ENCODE measurements at places on chromosomes 13 and 19.

DNA sequence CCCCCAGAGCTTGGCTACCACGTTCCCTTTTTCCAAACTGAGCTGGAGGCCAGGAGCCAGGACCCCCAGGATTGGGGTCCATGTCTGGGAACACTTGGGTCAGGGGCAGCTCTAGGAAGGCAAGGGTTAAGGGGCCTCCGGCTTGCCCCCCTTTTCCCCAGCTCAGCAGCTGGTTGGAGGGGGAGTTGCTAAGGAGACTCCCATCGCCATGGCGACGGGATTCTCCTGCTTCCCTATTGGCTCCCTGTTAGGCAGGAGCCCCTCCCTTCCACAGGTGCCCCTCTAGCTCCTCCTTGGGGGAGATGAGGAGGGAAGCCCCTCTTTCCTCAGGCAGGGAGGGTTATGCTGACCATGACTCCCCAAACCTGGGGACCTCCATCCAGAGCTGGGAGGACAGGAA is 33.9 kb downstream of the PDE4A start:
- no peak overlapping the region for H3K27ac ChIP-seq
- no peaks in the 10 kb centered on the region for H3K27me3 ChIP-seq
- no peaks in the 10 kb centered on the region for H3K4me1 ChIP-seq
- DNase-seq, result no peak
- H3K4me3 ChIP-seq, result no peak overlapping the region

- no peak overlapping the region for H3K27ac ChIP-seq
- H3K36me3 ChIP-seq, result no peaks in the 10 kb centered on the region
- DNase-seq, result no peak
- H3K27me3 ChIP-seq, result no peaks in the 10 kb centered on the region
Observed at GRCh38 chr19:1837625-1838105, 10.6 kb downstream of the REXO1 start.

DNA sequence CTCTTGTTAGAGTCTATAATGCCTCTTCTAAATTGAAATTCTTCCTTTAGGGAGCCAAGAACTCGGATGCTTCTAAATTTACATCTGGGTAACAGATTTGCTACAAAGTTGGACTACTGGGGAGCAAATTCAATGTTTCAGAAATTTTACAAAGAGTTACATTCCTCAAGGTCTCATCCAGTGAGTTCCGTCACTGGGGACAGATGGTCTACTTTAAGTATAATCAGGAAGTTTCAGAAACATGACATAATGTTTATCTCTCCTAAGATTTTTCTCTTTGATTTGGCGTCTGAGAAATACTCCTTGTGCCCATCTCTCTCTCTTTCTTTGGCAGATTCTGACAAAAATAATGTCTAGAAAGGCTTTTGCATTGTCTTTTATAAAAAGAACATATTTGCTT is 81.5 kb upstream of the MBNL2 start:
- no peak for DNase-seq
- H3K27ac ChIP-seq, result no peak overlapping the region

DNA sequence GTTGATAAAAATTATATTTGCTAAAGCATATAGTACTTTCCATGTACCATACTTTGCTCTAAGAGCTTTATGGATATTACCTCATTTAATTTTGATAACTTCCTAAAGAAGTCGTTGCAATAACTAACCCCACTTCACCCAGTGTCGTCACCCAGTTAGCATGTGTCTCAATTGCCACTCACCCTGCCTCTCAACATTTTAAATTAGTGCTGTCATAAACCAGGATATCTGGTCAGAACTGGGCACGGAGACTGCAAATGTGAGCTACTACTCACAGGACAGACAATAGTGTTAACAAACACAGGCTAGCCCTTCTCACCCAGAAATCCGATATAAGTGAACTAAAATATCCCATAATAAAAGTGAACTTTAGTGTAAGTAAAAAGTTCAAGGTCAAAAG is 430.6 kb downstream of the KLF12 start:
- no peak overlapping the region for H3K4me3 ChIP-seq
- no peak for DNase-seq
- no peaks in the 10 kb centered on the region for H3K27me3 ChIP-seq

DNA sequence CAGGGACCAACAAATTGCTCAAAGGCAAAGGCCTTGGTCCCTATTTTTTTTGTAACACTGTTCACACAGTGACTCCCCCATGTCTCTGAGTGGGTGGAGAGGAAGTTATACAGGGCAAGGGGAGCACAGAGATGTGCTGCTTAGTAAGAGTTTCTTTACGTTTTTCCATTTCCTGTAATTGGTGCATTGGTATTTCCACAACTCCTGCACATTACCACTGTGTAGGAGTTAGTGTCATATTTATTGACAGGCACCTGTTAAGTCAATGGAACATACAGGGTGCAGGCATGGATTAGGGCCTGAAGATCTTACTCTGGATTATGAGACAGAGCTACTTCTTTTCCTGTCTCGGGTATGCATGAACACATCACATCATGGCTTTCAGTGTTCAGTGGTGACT is 45.2 kb downstream of the SOX21 start:
- H3K4me1 ChIP-seq, result no peaks in the 10 kb centered on the region
- no peak overlapping the region for H3K27ac ChIP-seq
- no peaks in the 10 kb centered on the region for H3K36me3 ChIP-seq
- H3K27me3 ChIP-seq, result peaks cover 34% of the 10 kb centered on the region
- DNase-seq, result no peak

DNA sequence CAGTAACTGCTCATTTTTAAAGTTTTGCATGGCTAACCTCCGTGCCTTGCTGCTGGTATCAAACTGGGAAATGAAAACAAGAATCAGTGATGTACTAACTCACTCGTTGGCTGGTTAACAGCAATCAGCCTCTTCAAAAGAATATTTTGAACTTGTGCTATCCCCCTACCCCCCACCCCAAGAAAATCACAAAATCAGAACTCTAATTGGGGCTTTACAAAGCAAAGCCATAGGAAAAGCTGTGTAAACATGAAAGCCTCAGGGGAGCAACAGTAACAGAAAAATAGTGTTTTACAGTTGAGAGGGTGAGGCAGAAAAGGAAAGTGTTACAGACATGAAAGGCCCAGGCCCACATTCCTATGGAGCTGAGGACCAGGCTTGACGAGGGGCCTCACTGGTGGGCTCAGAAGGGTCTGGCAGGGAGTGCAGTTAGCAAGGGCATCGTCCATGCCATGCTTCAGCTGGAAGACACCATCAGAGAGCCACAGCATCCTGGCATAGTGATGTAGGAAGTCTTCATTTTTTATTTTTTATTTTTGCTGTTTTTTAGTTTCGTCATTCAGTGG is 217.6 kb downstream of the PCCA start:
- no peak overlapping the region for H3K4me3 ChIP-seq
- H3K27me3 ChIP-seq, result no peaks in the 10 kb centered on the region
- H3K4me1 ChIP-seq, result no peaks in the 10 kb centered on the region
- peaks cover 26% of the 10 kb centered on the region for H3K36me3 ChIP-seq
- H3K27ac ChIP-seq, result no peak overlapping the region

DNA sequence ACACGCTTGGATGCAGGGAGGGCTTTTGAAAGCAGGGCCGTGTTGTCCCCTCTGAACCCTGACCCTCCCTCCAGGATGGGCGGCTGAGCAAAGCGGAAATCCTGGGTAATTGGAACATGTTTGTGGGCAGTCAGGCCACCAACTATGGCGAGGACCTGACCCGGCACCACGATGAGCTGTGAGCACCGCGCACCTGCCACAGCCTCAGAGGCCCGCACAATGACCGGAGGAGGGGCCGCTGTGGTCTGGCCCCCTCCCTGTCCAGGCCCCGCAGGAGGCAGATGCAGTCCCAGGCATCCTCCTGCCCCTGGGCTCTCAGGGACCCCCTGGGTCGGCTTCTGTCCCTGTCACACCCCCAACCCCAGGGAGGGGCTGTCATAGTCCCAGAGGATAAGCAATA is 15.2 kb downstream of the RCN3 start:
- no peaks in the 10 kb centered on the region for H3K27me3 ChIP-seq
- DNase-seq, result no peak
- peaks cover 13% of the 10 kb centered on the region for H3K36me3 ChIP-seq
- H3K4me1 ChIP-seq, result no peaks in the 10 kb centered on the region
- no peak overlapping the region for H3K4me3 ChIP-seq

- no peak overlapping the region for H3K27ac ChIP-seq
- no peak overlapping the region for H3K4me3 ChIP-seq
- H3K36me3 ChIP-seq, result no peaks in the 10 kb centered on the region
- DNase-seq, result no peak
- no peaks in the 10 kb centered on the region for H3K27me3 ChIP-seq
- peaks cover 25% of the 10 kb centered on the region for H3K4me1 ChIP-seq
Observed at GRCh38 chr19:31339411-31339810, 9.8 kb downstream of the TSHZ3 start.

DNA sequence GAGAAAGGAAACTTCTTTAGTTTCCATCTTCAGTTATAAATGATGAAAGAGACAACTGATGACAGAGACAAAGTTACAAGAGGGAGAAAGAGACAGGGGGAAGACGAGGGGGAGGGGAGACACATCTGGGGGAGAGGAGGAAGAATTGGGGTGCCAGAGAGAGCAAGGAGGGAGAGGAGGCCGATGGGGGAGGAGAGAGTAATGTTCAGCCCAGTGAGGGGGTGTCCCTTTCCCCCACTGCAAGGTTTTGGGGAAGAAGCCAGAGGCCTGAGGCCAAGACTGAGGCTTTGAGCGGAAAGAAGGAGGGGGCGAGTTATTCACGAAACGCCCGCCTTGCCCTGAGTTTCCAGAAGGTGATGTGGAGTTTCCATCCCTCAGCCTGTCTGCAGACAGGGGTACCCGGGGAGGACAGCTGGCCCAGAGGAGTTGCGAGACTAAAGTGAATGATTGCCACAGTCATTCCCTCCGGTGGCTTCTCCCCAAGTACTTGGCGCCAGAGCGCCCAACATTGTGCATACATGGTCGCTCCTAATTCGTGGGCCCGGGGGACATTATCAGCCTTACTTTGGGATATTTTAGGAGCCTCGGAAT is 558 bp upstream of the PPAN start:
- peak overlapping the region; percentile 87 for H3K27ac ChIP-seq
- H3K4me1 ChIP-seq, result peaks cover 12% of the 10 kb centered on the region
- peaks cover 34% of the 10 kb centered on the region for H3K36me3 ChIP-seq
- no peak for DNase-seq

DNA sequence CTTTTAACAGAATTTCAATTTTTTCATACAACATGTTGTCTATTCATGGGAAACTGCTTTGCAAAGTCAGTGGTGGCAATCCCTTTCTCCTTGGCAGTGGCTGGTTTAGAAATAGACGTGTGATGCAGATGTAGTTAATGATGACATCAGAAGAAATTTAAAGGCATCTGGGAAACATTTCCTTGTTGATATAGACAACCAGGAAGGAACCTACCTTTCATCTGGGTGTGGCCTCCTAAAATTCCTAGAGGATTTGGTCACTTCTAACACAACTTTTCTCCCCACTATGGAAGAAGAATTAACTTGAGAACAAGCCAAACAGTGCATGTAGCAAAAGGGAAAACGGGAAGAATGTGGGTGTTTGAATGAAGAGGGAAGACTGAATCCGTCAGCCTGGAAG is 102.8 kb downstream of the EFNB2 start:
- no peaks in the 10 kb centered on the region for H3K27me3 ChIP-seq
- H3K4me3 ChIP-seq, result no peak overlapping the region
- H3K27ac ChIP-seq, result no peak overlapping the region
- no peak for DNase-seq

DNA sequence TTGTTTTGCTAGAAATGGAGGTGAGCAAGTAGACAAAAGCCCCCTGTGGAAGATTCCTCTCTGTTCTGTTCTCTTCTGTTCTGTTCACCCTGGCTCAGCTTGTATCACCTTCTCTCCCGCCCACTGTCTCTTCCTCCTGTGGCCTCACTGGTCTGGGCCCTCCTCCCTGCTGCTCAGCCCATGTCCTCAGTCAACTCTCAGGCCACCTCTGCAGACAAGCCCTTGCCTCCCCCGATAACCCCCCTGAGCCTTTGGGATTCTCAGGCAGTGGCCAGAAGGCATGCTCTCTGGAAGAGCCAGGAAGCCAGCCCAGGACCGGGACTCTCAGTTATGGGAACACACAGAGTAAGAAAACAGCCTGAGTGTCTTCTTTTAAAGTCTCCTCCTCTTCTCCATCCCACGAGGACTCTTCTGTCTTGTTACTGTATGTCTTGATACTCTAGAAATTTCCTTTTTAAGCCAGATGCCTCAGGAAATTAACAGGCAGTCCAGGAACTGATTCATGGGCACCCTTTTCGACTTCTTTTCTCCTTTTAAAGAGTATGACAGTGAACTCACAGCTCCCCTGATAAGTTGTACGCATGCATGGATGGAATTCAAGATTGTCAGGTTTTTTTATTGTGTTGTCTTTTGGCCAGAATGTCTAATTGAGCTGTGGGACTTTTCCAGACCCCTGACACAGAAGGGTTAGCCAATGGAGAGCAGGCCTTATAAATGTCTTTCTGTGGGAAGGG is 33.7 kb downstream of the SHISA2 start:
- H3K4me3 ChIP-seq, result no peak overlapping the region
- no peaks in the 10 kb centered on the region for H3K36me3 ChIP-seq
- H3K27me3 ChIP-seq, result no peaks in the 10 kb centered on the region
- no peak for DNase-seq
- H3K4me1 ChIP-seq, result peaks cover 27% of the 10 kb centered on the region
- peak overlapping the region; percentile 51 for H3K27ac ChIP-seq

- H3K27me3 ChIP-seq, result no peaks in the 10 kb centered on the region
- H3K4me3 ChIP-seq, result no peak overlapping the region
- H3K27ac ChIP-seq, result no peak overlapping the region
- no peaks in the 10 kb centered on the region for H3K4me1 ChIP-seq
Observed at GRCh38 chr13:55199134-55199533, 1941.6 kb upstream of the PRR20A start.

DNA sequence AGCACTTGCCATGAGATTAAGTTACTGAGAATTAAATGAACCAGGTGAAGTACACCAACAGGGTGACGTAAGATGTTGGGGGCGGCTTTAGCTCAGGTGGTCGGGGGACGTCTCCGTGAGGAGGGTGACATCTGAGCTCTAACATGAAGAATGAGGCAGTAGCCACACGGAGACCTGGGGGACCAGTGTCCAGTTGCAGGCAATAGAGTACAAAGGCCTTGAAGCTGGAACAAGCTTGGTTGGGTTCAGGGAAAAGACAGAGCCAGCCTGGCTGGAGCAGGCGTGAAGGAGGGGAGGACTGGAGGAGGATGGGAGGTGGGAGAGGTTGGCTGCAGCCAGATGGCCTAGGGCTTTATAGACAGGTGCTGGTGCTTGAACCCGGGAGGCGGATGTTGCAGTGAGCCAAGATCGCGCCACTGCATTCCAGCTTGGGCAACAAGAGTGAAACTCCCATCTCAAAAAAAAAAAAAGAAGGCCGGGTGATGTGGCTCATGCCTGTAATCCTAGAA is 1.6 kb downstream of the SPINT2 start:
- no peak for DNase-seq
- H3K27ac ChIP-seq, result peak overlapping the region; percentile 86
- no peaks in the 10 kb centered on the region for H3K36me3 ChIP-seq
- no peaks in the 10 kb centered on the region for H3K27me3 ChIP-seq
- H3K4me3 ChIP-seq, result peak overlapping the region; percentile 64
- peaks cover 16% of the 10 kb centered on the region for H3K4me1 ChIP-seq
